Kasumi-1 (cell line): ENCODE measurements at places on chromosomes 4 and X.
A peak's percentile ranks its signal among the peaks of the same experiment; 100 is the strongest.

DNA sequence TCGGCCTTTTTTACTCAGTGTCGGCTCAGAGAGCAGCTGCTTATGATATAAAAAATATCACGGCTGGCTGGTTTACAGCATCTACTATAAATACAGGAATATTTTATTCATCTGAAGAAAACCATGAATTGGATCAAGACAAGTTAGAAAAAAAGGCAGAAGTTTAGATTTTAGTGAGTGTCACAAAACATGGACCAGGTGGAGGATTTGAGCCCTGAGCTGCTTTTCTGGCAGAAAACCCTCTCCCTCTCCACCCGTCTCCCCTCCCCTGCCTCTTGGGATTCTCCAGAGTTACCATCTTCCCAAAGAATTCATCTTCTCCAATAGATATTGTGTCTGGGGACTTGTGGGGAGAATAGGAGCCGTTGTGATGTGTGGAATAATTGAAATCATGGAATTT lies 142.8 kb upstream of the RAI2 start:
- no peak for DNase-seq

- DNase-seq = no peak
Observed at GRCh38 chrX:39930786-39931528, 166.8 kb downstream of the BCOR start.

DNA sequence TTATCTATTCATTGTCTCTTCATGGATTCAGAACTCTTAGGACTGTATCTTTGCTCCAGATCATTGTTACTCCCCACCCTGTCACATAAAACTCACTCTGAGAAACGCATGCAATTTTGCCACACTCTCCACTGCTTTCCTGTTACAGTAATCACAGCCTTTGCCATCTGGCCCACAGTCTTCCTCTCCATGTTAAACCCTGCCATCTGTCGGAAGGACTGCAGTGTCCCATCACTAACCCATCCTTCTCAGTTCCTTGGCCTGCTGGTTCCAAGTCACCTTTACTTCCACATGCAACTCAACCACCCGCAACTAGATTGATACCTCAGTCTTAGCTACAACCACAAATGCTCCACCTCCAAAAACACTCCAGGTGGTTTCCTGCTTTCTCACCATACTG lies 308.7 kb upstream of the FAM241A start:
- no peak for DNase-seq

DNA sequence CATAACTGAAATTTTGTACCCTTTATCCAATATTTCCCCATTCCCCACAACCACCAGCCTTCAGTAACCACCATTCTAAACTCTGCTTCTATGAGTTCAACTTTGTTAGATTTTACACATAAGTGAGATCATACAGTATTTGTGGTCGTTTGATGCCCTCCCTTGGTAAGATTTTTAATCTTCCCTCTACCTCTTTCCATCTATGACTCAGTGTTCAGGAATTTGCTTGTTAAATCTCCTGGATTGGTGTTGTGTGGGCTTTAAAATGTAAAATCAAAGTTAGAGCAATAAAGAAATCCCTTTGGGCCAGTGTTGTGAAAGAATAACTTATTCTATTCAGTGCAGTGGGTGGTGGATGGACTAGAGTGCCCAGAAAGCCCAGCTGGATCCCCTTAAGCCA lies 37.4 kb downstream of the SLC16A2 start:
- no peak for DNase-seq

DNA sequence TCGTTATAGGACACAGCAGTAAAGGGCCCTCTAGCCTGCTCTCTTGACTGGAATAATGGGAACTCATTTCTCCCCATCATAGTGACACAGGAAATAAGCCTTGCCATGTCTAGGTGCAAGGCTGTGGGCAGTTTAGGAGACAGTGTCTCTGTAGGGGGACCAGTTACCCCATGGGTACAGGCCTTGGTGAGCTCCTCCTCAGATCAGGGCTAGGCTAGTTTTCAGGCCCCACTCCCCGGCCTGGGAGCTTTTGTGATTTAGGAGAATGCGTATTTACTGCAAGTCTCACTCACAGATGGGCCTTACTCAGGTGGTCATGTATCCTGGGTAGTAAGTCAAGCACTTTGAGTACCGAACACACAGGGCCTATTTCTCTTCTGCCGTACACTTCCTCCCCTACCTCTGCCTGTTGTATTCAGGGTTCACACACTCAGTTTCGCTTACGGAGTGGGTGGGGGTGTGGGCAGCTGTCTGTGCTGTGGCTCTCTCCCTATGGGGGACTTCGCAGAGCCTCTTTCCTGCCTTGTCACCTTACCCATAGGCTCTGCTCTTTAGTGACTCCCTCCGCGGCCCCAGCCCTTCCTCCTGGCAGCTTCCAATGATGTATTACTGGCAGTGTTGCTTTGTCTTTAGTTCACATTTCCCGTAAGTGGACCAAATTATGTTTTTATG lies 34.2 kb downstream of the FAM193A start:
- no peak for DNase-seq

GRCh38 chr4:77023920-77024319 lies 51.9 kb downstream of the CCNI start:
- DNase-seq = no peak

DNA sequence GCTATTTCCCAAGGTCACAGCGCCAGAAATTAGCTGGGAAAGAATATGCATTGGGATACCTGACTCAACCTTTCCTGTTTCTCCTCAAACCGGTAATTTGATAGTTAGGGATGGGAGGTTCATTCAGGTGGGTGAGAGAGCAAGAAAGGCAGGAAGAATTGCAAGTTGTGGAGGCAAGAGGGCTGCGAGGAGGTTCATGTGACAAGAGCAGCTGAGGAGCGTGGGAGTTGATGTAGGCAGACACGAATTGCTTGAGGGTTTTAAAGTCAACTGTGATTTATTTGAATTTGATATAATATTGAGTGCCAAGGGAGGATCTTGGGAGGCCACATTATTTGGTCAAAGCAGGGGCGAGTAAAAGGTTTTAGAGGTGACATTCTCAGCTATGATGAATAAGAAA lies 329.0 kb downstream of the STIM2 start:
- no peak for DNase-seq

GRCh38 chr4:41132055-41132683 lies 82.2 kb downstream of the APBB2 start:
- DNase-seq = no peak

GRCh38 chr4:146511381-146511780 lies 10.4 kb downstream of the SLC10A7 start:
- peak; percentile 25 for DNase-seq

DNA sequence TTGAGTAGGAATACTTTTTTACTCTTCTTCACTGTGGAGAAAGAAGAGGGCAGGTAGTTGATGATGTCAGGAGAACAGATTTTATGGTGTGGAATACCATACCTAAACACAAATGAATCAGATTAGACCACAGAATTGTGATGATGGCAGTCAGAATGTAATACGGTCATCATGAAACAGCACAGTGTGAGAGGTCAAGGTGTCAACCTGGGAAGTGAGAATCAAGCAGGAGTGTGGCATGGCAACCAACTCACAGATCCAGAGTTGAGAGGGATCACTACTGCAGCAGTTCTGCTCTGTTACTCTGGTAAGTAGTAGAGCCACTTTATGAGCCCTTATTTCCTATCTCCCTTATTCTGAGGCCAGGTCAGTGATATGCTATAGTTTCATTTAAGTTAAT lies 27.7 kb downstream of the METTL14 start:
- DNase-seq = no peak

DNA sequence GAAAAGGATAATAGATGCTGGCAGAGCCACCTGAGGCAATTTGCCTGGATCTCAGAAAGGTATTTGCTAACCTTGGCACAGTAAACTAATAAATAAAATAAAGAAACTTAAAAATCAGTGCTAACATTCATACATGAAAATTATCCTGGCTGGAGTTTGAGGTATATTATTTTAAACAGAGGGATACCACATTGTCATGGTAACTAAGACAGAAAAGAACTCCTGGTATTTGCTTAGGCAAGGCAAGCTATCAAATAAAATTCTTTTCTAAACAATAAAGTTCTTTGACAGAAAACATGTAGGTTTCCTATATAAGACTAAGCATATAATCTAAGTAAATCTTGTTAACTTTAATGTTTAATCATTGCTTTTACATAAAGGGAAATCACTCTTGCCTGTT lies 218.8 kb downstream of the MAGEB17 start:
- no peak for DNase-seq

GRCh38 chrX:110216027-110216426 lies 101.9 kb downstream of the AMMECR1 start:
- no peak for DNase-seq

- no peak for DNase-seq
Observed at GRCh38 chr4:86451560-86452330, 91.9 kb upstream of the MAPK10 start.

GRCh38 chrX:18900401-18900976 lies 83.4 kb downstream of the PHKA2 start:
- DNase-seq = no peak

DNA sequence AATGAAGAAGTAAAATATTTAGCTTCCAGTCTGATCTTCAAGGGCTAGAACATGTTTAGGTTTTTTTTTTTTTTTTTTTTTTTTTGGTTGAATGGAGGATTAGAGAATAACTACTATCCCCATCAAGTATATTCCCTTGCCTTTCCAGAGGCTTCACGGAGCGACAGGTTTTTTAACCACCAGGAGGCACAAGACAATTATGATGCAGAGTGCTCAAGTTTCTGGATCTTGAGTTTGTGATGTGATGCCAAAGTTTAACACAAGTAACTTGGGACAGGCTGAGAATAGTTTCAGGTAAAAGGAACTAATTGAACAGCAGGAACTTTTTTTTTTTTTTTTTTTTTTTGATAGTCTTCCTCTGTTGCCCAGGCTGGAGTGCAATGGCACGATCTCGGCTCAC lies 30.3 kb downstream of the CCNI start:
- DNase-seq = peak; percentile 32

GRCh38 chrX:72025236-72025770 lies 106.4 kb downstream of the RTL5 start:
- DNase-seq = no peak

GRCh38 chrX:112043997-112044396 lies 38.6 kb downstream of the TRPC5 start:
- peak; percentile 8 for DNase-seq

DNA sequence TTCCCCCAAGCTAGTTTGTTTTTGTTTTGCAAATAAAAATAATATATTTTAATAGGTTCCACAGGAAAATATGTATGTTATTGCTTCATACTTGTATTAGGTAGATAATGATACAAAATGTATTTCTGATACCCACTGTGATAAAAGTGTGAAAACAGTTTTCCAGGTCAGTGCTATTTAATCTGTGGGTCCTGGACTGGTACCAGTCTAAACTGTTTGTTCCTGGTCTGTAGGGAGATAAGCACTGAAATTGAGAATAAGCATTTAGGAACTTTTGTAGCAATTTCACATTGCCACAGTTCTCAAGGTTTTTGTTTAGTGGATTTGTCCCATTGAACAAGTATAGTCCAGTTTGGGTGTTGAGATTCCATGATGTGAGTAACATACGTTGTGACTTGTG lies 110.5 kb downstream of the PDLIM5 start:
- DNase-seq = no peak

DNA sequence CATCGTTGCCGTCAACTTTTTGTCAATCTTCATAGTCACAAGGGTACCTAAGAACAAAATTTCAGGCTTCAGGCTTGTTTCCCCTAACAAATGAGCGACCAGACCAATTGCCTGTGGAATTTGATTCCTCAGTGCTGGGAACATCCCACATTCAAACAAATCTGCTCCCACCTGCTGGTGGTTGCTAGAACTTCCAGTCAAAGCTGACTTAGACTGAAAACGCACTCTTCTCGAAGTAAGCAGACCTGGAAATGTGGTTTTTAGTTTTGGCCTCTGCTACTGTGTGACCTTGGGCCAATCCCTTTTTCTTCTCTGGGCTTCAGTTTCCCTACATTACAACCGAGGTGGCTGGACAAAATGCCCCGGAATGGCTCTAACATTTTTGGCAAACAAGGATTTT lies 1.8 kb upstream of the GABRQ start:
- DNase-seq = peak; percentile 50

- peak; percentile 28 for DNase-seq
Observed at GRCh38 chrX:65697211-65697641, 29.8 kb downstream of the MSN start.

- DNase-seq = no peak
Observed at GRCh38 chr4:76216524-76216923, 2.9 kb upstream of the SCARB2 start.

DNA sequence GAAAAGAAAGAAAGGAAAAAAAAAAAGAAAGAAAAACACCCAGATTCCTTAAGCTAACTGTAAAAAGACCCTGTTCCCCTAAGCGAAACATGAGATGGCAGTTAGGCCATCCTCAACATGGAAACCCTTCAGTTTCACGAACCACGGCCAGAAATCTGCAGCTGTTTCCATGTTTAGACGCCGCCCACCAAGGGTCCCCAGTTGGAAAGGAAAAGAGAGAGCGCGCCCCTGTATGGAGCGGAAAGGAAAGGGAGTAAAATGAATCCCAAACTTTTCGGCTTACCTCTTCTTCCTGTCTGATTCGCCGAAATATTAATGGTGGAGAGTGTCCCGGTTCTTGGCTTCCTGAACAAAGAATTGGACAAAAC lies 38.3 kb downstream of the MGARP start:
- no peak for DNase-seq

GRCh38 chr4:171602638-171603355 lies 210.4 kb upstream of the GALNTL6 start:
- DNase-seq = no peak

- DNase-seq = no peak
Observed at GRCh38 chr4:93317561-93317960, 511.0 kb upstream of the ATOH1 start.

- no peak for DNase-seq
Observed at GRCh38 chr4:68927165-68927564, 24.4 kb downstream of the UGT2A3 start.

DNA sequence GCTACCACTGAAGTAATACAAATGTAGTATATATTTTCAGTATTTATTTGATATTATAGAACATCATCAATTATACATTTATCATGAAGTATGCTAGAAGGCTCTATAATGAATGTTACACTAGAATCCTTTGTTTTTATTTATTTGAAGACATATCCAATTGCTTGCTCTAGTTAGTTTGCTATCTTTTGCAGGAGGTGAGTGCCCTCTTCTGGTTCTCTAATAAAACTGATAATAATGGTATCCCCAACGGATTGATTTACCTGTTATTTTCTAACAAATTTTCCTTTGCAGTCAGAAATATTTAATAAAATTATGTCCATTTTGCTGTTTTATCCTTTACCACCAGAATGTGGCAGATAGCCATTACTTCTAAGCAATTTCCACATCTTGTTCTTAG lies 274.3 kb upstream of the TACR3 start:
- peak; percentile 61 for DNase-seq

DNA sequence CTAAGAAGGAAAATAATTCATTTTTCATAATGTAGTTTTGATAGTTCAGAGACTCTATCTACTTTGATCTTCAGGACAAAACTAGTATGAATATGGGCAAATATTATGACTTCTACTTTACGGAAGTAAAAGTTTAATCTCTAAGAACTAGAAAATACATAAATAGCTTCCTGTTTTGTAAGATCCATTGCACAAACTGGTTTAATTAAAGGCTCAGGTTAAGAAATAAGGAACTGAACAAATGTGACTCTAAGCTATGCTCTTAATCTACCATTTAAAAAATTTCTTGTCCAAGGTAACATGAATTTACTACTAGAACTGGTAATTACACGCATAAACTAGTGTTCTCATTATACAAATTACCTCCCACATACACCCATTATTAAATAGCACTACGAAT lies 360.6 kb downstream of the INPP4B start:
- DNase-seq = peak; percentile 42

GRCh38 chr4:110164251-110164650 lies 34.2 kb downstream of the ELOVL6 start:
- DNase-seq = no peak

GRCh38 chrX:20988118-20988517 lies 386.1 kb upstream of the CNKSR2 start:
- DNase-seq = peak; percentile 30
